ENCODE measurements at places on chromosomes 6 and 20. TPM values are rescaled to one million over a fixed set of nuclear protein-coding genes. Genes with fewer than 3 reads are reported as not detected.

The MATN4 gene
- total RNA-seq = 0.33 TPM

The SIRPB1 gene
- 4.1 TPM for total RNA-seq

The CTAGE9 gene
- not detected for total RNA-seq

DNA sequence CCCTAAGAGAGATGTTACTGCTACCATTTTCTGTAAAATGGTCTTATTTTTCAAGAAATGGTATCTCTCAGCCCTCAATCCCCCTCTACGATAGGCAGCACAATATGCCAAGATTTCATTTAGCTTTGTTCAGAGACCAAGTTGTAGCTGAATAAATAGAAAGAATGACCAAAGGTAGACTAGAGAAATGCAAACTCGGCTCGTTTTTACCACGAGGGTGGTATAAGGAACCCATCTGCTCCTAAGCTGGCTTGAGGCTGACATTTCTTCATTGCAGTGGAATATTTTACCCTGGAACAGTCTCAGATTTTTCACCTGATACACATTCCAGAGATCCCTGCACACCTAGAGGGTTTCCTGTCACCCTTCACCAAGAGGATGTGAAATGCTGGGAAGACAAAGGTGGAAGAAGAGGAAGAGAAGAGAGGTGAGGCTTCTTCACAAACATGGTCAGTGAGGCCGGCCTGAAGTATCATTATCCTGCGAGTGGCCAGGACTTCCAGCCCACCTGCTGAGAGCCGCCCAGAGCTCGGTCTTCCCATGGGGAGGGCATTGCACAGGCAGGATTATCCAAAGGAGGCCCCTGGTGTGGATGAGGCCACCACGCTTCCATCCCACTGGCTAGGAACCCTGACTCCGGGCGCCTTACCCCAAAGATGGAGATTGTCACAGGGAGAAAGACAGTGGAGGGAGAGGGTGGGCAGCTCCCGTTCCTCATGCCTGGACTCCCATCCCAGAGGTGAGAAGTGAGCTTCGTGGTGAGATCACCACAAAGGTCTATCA is 57.1 kb upstream of the AFDN start:
- DNase-seq = no peak
- H3K27me3 ChIP-seq = peaks cover 6% of the 10 kb centered on the region
- no peak overlapping the region for H3K27ac ChIP-seq
- H3K36me3 ChIP-seq = no peaks in the 10 kb centered on the region
- no peaks in the 10 kb centered on the region for H3K4me1 ChIP-seq

- peaks cover 28% of the 10 kb centered on the region for H3K4me1 ChIP-seq
- no peak overlapping the region for H3K4me3 ChIP-seq
- no peaks in the 10 kb centered on the region for H3K36me3 ChIP-seq
- no peak overlapping the region for H3K27ac ChIP-seq
Measured at GRCh38 chr6:24321538-24322162, 36.2 kb downstream of the DCDC2 start.

- no peaks in the 10 kb centered on the region for H3K4me1 ChIP-seq
- H3K36me3 ChIP-seq = no peaks in the 10 kb centered on the region
- no peak overlapping the region for H3K4me3 ChIP-seq
- no peaks in the 10 kb centered on the region for H3K27me3 ChIP-seq
Measured at GRCh38 chr6:166439366-166440091, 56.8 kb upstream of the MPC1 start.

- peak; percentile 39 for DNase-seq
- peaks cover 14% of the 10 kb centered on the region for H3K4me1 ChIP-seq
- peak overlapping the region; percentile 18 for H3K27ac ChIP-seq
- no peaks in the 10 kb centered on the region for H3K27me3 ChIP-seq
- no peak overlapping the region for H3K4me3 ChIP-seq
- H3K36me3 ChIP-seq = no peaks in the 10 kb centered on the region
Measured at GRCh38 chr6:31473780-31474761, 23.9 kb upstream of the MICB start.

- H3K27ac ChIP-seq = no peak overlapping the region
- H3K36me3 ChIP-seq = no peaks in the 10 kb centered on the region
- no peak for DNase-seq
- peaks cover 27% of the 10 kb centered on the region for H3K27me3 ChIP-seq
- H3K4me3 ChIP-seq = no peak overlapping the region
Measured at GRCh38 chr6:15861486-15861885, 198.7 kb upstream of the DTNBP1 start.

DNA sequence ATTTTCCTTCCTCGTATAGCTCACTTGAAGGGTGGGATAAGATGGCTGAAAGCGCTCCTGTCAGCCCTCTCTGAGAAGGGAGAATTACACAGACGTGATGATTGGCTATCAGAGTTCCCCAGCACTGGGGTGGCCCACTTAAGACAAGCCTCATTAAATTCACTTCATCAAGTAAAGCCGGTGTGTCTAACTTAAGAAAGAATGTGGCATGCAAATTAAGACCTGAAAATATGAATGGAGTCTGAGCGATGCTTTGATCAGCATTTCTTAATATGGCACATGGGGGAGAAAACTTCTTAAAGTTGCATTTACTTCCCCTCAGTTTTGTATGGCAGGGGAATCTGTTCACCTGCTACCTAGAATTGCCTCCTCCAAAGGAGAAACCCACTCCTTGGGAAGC is 369.3 kb downstream of the FARS2 start:
- no peak overlapping the region for H3K4me3 ChIP-seq
- no peaks in the 10 kb centered on the region for H3K27me3 ChIP-seq
- no peak for DNase-seq
- no peaks in the 10 kb centered on the region for H3K36me3 ChIP-seq
- no peaks in the 10 kb centered on the region for H3K4me1 ChIP-seq

DNA sequence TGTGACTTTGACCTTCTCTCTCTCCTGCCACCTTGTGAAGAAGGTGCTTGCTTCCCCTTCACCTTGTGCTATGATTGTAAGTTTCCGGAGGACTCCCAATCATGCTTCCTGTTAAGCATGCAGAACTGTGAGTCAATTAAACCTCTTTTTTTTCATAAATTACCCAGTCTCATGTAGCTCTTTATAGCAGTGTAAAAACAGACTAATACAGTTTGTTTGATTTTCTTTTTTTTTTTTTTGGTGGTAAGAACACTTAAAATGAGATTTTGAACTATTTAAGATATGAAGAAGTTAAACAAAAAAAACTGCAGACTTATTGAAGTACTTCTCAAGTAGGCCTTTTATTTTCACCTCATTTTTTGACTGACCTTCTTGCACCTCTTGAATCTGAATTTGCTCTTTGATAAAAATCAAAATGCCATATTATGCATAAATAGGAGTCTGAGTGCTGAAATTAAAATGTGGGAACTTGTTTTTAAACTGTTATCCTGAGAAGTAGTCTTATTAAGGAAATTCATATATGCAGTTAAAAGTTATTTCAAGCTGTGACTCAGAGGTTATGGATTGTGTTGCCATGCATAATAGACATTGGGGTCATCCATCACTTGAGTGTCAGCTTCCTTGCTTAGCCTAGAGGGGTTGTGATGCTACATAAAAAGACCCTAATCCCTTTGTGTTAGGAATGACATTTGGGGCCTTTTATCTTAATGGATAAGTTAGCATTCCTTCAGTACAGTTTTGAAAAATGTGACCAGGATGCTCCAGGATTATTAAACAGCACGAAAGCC is 447.9 kb upstream of the FKBP1C start:
- no peaks in the 10 kb centered on the region for H3K36me3 ChIP-seq
- DNase-seq = no peak
- H3K4me1 ChIP-seq = no peaks in the 10 kb centered on the region
- H3K4me3 ChIP-seq = no peak overlapping the region
- H3K27ac ChIP-seq = no peak overlapping the region

DNA sequence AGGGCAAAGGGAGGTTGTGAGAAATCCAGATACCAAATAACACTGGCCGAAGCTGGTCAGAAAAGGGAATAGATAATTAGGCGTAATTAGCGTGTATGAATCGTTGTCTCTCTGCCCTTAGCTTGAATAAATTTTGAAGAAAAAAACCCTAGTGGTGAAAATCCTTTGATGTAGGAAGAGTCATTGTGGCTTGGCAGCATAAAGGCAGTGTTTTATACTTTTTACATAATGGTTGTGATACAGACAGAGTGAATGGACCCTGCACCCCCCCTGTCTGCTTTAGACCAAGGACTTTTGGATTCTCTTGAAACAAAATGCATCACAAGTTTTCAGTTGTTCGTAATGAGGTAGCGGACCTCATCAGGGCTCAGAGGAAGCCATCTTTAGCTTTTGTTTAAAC is 126.5 kb downstream of the AFG1L start:
- no peaks in the 10 kb centered on the region for H3K36me3 ChIP-seq
- H3K27me3 ChIP-seq = no peaks in the 10 kb centered on the region
- H3K4me3 ChIP-seq = no peak overlapping the region
- no peak overlapping the region for H3K27ac ChIP-seq

- H3K27ac ChIP-seq = no peak overlapping the region
- H3K4me1 ChIP-seq = no peaks in the 10 kb centered on the region
- DNase-seq = no peak
- H3K4me3 ChIP-seq = no peak overlapping the region
- no peaks in the 10 kb centered on the region for H3K27me3 ChIP-seq
Measured at GRCh38 chr20:35004051-35004725, 48.5 kb downstream of the MYH7B start.

DNA sequence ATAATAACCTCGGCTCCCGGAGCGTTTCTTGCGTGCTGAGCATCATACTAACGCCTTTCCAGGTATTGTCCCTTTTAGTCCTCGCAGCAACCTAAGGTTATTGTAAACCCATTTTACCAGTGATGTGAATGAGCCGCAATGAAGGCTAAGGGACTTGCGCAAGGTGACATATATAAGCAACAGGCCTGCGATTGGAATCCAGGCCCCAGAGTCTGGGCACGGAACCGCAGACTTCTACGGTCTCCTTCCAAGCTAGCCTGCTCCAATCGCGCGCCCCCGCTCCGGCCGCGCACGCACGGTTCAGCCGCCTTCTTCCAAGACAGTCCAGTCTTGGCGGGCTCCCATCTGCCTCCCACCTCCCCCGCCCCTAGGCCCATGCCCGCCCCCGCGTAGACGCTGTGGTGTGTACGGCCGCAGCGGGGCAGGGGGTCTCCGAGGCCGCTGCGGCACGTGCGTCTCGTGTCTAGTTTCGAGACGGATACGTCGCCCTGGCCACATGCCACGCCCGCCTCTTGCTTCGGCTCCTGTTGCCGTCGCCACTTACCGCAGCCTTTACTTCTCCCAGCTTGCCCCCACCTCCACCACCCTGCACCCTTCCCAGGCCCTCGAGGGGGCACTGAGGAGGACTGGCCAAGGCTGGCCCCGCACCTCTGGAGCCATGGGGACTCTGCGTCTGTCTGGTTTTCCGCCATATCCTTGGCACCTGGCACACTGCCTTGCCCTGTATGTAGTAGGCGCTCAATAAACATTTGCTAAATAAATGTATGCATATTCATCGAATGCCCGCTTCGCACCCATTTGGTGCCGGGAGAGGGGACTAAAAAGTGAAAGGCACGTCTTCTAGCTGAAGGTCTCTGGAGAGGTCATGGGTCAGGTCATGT is 855 bp upstream of the GFOD1 start:
- no peak for DNase-seq
- no peaks in the 10 kb centered on the region for H3K27me3 ChIP-seq
- H3K4me1 ChIP-seq = 0 out of 2 replicates have a peak, but pooled peaks cover 9% of the 10 kb centered on the region
- no peaks in the 10 kb centered on the region for H3K36me3 ChIP-seq

All from PC-9 (cell line).